ENCODE measurements at places on chromosomes 13 and 19.

DNA sequence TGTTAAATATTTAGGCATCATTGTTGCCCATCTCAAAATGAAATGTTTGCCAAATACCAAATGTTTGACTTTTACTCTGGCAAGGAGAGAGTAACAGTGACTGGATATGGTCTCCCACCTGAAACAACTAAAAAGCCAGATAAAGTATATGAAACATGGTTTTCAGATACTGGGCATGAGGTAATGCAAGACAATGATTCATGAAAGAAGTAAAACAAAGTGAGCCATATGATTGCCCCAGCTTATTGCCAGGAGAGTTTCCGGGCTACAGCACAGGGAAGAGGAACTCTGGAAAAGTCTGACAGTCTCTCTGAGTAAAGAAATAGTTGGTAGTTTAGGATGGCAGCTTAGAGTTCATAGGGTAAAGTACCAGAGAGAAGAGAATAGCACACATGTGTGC is 354.6 kb downstream of the DNAJC15 start:
- no peak overlapping the region for H3K27ac ChIP-seq
- H3K36me3 ChIP-seq, result no peaks in the 10 kb centered on the region
- H3K4me1 ChIP-seq, result 0 out of 2 replicates have a peak, but pooled peaks cover under 1% of the 10 kb centered on the region
- no peak overlapping the region for H3K4me3 ChIP-seq
- H3K27me3 ChIP-seq, result no peaks in the 10 kb centered on the region
- DNase-seq, result no peak

DNA sequence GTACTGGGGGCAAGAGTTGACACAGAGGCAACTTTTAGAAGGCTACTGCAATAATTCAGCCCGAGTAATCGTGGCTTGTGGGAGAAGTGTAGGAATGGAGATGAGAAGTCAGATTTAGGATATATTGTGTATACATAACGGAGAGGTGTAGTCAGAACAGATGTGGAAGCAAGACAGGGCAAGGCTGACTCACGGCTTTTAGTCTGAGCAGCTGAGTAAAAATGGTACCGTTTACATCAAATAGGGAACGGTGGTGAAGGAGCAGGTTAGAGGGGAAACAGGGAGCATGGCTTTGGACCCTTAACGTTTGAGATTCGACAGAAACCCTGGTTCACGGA is 796 bp upstream of the LSM14A start:
- H3K36me3 ChIP-seq, result no peaks in the 10 kb centered on the region
- peak overlapping the region; percentile 63 for H3K4me3 ChIP-seq
- H3K4me1 ChIP-seq, result peaks cover 26% of the 10 kb centered on the region

DNA sequence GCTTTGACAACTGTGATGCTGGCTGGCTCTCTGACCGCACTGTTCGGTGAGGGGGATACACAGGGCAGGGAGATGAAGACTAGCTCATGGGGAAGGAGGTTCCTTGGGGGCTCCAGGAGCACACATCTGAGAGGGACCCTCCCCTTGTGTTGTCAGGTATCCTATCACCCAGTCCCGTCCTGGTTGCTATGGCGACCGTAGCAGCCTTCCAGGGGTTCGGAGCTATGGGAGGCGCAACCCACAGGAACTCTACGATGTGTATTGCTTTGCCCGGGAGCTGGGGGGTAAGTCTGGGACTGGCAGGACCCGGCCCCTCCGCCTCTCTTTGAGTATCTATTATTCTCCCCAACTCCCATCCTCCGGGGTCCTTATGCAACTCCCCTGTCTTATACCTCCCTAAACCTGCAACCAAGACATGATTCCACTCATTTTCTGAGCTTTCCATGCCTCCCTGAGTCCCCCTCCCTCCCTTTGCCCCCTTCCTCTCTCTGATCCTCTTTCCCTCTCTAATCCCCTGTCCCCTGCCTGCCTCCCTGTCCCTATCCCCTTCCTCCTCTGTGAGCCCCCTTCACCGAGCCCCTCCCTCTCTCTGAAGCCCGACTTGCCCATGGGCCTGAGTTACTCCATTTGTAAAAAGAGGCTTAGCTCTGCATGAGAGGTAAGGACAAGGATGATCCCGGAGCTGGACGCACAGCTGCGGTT is 12.5 kb downstream of the NCAN start:
- no peaks in the 10 kb centered on the region for H3K36me3 ChIP-seq
- no peak for DNase-seq
- peaks cover 15% of the 10 kb centered on the region for H3K27me3 ChIP-seq
- H3K27ac ChIP-seq, result no peak overlapping the region

- DNase-seq, result no peak
- H3K4me1 ChIP-seq, result peaks cover 5% of the 10 kb centered on the region
- H3K27me3 ChIP-seq, result no peaks in the 10 kb centered on the region
- H3K27ac ChIP-seq, result no peak overlapping the region
These were observed 336.6 kb downstream of the TEX29 start for GRCh38 chr13:111657013-111657412.

DNA sequence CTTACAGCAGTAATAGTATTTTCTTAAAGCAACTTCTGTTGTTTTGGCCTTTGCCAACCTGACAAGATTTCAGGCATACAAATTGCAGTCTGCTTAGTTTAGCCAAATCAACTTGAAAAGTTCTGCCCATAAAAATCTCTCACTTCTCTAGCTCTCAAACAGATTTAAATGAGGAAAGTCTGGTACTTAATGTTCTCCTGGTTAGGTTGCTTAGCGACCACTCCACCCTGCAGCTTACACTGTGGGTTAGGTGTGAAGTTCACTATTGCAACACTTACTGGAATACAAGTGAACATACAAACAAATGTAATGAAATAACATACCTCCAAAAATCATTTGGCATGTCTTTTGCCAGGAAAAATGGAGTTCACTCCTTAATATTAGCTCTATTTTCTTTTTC is 178.7 kb upstream of the PCDH9 start:
- no peaks in the 10 kb centered on the region for H3K27me3 ChIP-seq
- no peak overlapping the region for H3K27ac ChIP-seq
- no peaks in the 10 kb centered on the region for H3K4me1 ChIP-seq

- no peak overlapping the region for H3K4me3 ChIP-seq
- H3K4me1 ChIP-seq, result peaks cover 5% of the 10 kb centered on the region
- no peaks in the 10 kb centered on the region for H3K27me3 ChIP-seq
- no peaks in the 10 kb centered on the region for H3K36me3 ChIP-seq
- H3K27ac ChIP-seq, result no peak overlapping the region
- DNase-seq, result peak; percentile 80
These were observed 19.3 kb upstream of the SDHAF1 start for GRCh38 chr19:35975608-35976214.

DNA sequence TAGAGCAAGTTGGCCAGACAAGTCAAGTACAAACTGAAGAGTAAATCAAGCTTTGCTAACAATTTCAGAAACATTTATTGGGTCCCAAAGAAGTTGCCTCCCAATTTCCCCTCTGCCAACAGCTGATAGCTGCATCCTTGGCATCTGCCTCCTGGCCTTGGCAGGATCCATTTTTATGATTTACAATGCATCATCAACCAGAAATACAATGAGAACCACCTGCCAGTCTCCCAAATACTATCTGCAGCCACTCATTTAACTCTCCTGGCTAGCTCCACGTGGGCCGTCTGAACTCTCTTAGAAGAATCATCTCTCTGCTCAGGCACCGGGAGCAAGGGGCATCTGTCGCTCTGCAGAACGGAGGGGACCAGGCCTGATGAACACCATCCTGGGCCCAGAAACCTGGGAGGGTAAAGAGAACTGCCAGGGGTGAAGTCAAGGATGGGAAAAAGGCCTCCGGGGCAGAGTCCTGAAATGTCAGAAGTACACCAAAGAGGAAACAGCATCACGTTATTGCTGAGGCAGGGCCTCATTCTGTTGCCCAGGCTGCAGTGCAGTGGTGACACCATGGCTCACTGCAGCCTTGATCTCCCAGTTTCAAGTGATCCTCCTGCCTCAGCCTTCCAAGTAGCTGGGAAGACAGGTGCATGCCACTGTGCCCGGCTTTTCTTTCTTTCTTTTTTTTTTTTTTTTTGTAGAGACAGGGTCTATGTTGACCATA is 2.6 kb downstream of the LONP1 start:
- DNase-seq, result no peak
- H3K27me3 ChIP-seq, result no peaks in the 10 kb centered on the region
- peaks cover 4% of the 10 kb centered on the region for H3K36me3 ChIP-seq
- peaks cover 8% of the 10 kb centered on the region for H3K4me1 ChIP-seq
- H3K4me3 ChIP-seq, result no peak overlapping the region

GRCh38 chr13:100883453-100883852 is 208.9 kb upstream of the TMTC4 start:
- no peaks in the 10 kb centered on the region for H3K36me3 ChIP-seq
- no peak for DNase-seq
- H3K27ac ChIP-seq, result no peak overlapping the region
- H3K4me1 ChIP-seq, result no peaks in the 10 kb centered on the region

DNA sequence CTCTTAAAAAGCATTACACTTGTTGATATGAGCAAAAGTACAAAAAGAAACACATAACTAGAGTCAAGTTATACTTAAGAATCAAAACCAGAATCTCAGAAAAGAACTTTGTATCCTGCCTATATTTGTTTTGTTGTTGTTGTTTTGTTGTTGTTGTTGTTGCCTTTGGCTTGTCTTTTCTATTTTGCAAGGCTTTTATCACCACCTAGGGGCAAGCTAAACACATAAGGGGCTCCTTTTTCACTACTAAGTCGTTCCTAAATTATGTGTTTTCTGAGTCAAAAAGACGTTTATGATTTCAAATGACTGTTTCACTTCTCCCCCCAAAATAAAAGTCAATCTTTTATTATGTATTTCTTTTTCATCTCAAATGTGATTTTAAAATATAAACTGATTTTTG is 250.2 kb downstream of the RBM26 start:
- no peak overlapping the region for H3K4me3 ChIP-seq
- no peak overlapping the region for H3K27ac ChIP-seq
- no peaks in the 10 kb centered on the region for H3K4me1 ChIP-seq
- no peaks in the 10 kb centered on the region for H3K36me3 ChIP-seq

GRCh38 chr19:55466241-55466614 is 1.7 kb upstream of the C19orf85 start:
- no peak overlapping the region for H3K27ac ChIP-seq
- no peaks in the 10 kb centered on the region for H3K27me3 ChIP-seq
- H3K4me1 ChIP-seq, result peaks cover 12% of the 10 kb centered on the region
- no peak overlapping the region for H3K4me3 ChIP-seq

GRCh38 chr19:28578786-28579505 is 634.0 kb downstream of the UQCRFS1 start:
- no peaks in the 10 kb centered on the region for H3K36me3 ChIP-seq
- H3K27me3 ChIP-seq, result no peaks in the 10 kb centered on the region
- H3K4me1 ChIP-seq, result peaks cover 34% of the 10 kb centered on the region
- DNase-seq, result no peak

All from GM23338 (cell line).